Spleen (tissue), 13 donors: ENCODE measurements at places on chromosomes 5 and 9. TPM values are rescaled to one million over a fixed set of nuclear protein-coding genes. Genes with fewer than 3 reads are reported as not detected.

GRCh38 chr9:33139421-33140228 is 27.5 kb downstream of the B4GALT1 start:
- peak; percentile 82 for DNase-seq

- no peak for DNase-seq
Observed at GRCh38 chr5:97133101-97133500, 9.3 kb downstream of the LIX1 start.

GRCh38 chr9:135788576-135789300 is 86.8 kb downstream of the KCNT1 start:
- DNase-seq, result no peak

DNA sequence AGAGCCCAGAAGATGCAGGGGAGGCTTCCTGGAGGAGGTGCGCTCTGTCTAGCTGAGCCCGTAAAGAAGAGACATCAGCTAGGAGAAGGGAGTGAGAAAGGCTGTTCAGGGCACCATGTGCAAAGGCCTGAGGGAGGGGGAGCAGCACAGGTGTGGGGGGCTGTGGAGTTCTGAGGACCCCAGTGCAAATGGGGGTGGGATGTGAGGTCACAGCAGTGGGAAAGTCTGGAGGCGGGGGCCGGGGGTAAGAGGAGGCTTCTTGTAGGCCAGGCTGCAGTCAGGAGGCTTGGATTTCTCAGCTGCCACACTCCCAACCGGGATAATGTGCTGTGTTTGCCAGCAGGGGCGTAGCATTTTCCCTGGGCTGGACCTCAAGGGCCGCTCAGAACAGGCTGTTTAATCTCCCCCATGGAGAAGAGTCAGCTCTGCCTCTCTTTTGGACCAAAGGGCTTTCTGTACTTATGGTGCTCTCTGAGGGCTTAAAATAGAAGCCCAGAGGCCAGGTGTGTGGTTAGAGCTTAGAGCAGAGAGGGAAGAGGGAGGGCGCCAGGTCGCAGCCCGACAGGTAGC is 5.7 kb downstream of the NEURL1B start:
- peak; percentile 35 for DNase-seq

- no peak for DNase-seq
Observed at GRCh38 chr5:33957577-33958150, 21.5 kb downstream of the RXFP3 start.

DNA sequence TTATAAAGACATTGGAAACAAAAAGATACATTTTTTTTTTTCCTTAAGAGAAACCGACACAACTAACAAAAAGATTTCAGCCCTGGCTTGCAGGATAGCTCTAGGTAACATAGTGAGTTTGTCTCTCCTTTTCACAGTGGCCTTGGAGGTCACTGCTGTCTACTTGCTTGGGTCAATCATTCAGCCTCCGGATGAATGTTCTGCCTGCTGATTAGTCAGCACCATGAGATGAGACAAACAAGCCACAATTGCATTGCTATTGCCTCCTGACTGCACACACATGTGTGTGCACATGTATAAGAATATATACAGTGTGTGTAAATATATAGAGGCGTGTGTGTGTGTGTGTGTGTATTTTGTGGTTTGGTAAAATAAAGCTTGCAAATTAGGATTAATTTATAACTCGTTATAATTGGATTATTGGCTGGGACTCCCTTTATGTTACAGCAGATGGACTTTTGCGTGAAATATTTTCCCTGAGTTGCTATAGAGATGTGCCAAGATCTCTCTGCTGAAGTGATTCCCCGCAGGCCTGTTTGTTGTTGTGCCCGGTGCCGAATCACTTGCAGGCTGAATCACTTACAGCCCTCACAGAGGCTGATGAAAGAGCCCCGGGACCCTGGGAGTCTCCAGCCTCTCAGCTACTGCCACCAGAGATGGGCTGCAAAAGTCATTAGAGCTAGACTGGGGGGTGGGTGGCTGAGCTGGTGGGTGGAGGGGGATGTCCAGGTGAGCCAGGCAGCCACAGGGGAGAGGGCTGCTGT is 161.2 kb downstream of the FGF18 start:
- no peak for DNase-seq

DNA sequence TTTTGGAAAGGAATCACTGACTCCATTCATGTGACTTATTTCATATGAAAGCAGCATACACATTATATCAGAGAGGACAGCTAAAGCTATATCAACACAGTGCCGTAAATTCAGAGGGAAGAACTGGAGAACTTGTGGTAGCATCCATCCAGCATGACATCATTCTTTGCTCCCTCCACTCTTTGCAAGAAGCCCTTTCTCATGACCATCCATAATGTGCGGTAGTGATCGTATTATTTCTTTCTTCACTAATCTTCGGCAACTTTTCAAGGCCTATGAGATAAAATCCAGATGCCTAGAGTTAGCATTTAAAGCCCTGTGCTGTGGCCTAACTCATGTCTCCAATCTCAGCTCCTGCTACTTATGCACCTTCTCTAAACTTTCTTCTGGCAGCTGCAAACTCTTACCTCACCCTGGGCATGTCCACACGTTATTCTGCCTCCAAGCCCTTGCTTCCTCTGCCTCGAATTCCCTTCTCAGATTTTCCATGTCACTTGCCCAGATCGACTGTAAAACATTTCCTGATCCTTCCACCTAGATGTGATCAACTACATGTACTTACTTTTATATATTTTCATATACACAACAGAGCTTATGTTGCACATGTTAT is 307.3 kb upstream of the SGCD start:
- DNase-seq, result no peak

PCDHGC4 gene
- 0.03 TPM for polyA plus RNA-seq

GLRA1 gene
- not detected for polyA plus RNA-seq
